ENCODE measurements at places on chromosomes 4 and X.

GRCh38 chr4:27008679-27009078, 148.0 kb downstream of the STIM2 start:
- no peak for DNase-seq

DNA sequence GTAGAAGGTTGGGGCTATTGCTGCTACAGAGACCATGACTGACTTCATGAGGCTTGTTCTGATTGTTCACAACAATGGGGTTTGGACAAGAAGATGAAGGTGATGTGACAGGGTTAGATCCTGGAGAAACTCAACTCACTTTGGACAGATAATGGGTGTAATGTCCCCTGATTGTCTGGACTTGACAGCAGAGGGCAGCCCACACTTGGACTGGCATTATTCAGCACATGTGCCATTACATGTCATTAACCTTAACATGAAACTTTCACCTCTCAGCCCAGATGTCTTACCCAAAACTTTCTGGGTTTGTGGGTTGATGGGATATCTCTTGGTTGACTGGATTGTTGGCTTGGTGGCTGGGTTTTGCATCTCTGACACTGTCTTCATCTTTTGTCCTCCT, 101.5 kb downstream of the MXRA5 start:
- no peak for DNase-seq

- no peak for DNase-seq
These were observed 41.5 kb downstream of the DTHD1 start for GRCh38 chr4:36322921-36323354.

DNA sequence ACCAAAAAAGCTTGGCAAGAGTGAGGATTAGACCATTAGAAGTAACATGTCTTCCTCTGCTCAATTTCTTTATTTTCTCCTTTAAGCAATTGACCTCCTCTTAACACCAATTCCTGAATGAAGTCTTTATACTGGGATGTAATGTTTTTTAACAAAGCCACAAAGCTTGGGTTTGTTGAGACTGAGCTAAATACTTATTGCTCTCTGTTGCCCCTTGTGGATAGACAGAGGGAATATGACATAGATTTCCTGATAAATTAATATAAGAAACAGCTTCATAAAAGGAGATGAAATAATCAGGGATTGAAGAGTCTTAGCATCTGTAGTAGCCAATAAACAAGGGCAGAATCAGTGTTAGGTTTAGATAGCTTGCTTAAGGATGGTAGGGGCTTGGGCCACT, 57.6 kb downstream of the CCDC160 start:
- DNase-seq: no peak

DNA sequence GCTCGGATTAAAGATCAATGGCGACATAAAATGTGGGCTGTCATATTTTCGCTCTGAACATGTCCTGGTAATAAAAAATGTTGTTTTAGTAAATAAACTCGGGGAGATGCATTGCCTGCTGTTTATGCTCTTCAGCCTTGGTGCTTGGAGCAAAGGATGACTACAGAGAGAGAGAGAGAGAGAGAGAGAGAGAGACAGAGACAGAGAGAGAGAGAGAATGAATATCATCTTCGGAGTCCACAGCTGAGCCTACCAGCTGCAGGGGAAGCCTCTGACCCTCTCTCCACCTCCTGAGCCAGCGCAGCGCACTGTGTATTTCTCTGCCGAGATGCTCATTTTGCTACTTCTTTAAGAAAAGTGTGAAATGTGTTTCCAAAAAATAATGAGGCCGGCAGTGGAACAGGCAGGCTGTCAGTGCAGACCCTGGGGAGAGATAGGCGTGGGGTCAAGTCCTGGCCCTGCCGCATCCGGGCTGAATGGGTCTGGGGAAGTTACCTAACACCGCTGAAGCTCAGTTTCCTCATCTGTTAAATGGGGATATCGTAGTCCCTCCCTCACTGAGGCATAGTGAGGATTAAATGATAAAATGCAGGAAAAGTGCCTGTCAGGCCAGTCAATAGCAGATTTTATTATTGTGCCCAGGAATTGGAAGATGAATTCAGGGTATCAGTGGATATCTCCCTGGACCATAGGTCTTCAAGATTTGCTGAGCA, 58.5 kb upstream of the LGI2 start:
- DNase-seq: no peak

- no peak for DNase-seq
These were observed 60.1 kb upstream of the NAP1L5 start for GRCh38 chr4:88757776-88758175.

- no peak for DNase-seq
These were observed 9.1 kb downstream of the SMAD1 start for GRCh38 chr4:145490796-145491195.

- no peak for DNase-seq
These were observed 54.3 kb downstream of the NRK start for GRCh38 chrX:105876658-105877057.

GRCh38 chr4:155042014-155042413, 166.4 kb upstream of the NPY2R start:
- no peak for DNase-seq

GRCh38 chr4:105510245-105510644, 36.4 kb upstream of the PPA2 start:
- no peak for DNase-seq

DNA sequence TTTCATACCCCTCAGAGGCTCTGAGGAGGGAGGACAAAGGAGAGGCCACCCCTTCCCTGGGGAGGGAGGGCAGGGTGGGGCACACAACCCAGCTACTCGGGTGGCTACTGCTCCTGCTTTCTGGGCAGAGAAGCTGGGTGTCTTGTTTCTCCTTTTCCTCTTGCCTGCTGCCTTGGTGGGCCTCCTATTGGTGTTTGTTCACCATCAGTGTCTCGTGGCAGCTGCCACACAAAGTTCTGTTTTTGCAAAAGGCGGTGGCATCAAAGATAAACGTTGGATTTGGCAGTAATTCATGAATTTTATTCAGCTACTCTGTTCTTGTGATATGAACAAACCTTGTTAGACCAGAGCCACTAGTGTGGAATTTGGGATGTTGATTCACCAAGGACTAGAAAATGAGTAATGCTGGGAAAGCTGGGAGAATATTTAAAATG, 153.0 kb upstream of the SCML1 start:
- no peak for DNase-seq

GRCh38 chrX:75107863-75108509, 48.1 kb downstream of the ABCB7 start:
- no peak for DNase-seq

DNA sequence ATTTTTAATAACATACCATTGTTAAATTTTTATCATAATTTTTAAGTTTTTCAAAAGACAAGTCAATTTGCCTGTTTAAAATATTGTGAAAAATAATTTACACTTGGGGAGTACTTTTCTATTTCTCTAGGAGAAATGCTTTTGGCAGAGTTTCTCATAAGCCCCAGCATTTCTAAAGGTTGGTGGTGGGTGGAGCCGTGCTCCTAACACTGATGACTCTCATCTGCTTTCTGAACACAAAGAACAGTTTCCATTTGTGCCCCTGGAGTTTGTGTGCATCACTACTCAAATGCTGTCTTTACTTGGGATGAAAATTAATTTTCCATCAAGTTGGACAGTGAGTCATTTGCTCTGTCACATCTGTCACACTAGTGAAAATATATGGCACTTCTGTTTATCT, 57.6 kb downstream of the TNIP2 start:
- DNase-seq: no peak

GRCh38 chr4:36243355-36244256, 708 bp downstream of the ARAP2 start:
- DNase-seq: no peak

- no peak for DNase-seq
These were observed 68.3 kb upstream of the PGM2 start for GRCh38 chr4:37758226-37758625.

DNA sequence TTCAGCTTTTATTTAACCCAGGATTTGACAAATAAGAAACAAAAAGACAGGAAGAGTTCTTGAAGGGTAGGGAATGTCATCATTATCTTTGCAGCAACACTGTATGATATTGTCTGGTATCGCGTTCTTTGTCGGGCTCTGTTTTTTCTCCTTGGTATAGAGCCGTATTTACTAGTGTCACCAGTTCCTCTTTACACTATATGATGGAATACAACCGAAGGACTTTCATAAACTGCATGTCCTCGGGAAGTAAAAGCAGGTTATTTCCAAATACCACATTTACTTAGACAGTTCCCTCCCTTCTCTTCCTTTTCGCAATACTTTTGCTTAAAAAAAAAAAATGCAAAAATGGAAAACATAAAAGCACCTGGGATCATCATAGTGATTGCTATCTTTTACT, 96.6 kb upstream of the IL13RA1 start:
- no peak for DNase-seq

- DNase-seq: no peak
These were observed 43.9 kb downstream of the LUZP4 start for GRCh38 chrX:115333446-115333845.

- DNase-seq: no peak
These were observed 62.7 kb upstream of the SCML1 start for GRCh38 chrX:17674601-17675000.

DNA sequence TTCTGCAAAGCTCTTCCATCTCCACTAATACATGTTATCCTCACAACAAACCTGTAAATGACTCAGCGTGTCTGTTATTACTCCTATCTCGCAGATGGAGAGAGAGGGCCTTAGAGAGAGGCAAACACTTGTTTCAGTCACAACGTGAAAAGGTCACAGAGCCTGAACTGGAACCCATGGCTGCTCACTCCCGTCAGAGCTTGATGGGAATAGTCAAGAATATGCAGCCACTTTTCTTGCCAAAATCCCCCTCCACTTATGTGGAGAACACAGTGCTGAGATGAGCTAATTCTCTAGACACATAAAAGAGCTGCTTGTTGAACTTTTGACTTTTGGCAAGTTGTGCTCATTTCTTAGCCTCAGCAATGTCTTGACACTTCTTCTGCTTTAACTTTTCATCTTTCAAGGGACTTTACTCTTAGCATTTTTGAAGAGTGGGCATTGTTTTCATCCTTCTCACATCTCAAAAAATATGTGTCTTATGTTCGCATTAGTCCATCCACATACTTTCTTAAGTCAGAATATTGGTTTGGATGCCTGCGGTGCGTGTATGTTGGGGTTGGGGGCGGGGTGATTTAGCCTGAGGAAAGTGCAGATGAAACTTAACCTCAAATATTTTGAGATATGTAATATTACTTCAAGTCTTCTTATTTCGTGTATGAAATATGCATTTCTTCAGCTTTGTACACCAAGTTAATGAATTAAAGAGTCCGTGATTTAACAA, 69.2 kb downstream of the SYNPO2 start:
- no peak for DNase-seq

DNA sequence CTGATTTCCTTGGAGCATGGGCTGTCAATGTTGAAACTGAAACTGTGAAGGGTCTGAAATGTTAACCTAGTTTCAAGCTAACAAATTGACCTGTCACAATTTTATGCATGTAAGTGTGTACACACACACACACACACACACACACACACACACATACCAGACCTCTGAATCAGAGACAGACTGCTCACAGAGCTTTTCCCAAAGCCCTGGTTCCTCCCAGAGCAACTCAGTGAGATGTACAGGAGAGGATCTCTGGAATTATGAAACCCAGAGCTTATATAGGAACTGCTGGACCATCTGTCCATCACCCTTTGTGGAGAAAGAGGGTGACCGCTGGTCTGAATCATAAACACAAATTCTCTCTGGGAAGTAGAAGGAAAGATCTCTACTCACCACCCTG, 228.1 kb upstream of the PRPS2 start:
- DNase-seq: no peak

DNA sequence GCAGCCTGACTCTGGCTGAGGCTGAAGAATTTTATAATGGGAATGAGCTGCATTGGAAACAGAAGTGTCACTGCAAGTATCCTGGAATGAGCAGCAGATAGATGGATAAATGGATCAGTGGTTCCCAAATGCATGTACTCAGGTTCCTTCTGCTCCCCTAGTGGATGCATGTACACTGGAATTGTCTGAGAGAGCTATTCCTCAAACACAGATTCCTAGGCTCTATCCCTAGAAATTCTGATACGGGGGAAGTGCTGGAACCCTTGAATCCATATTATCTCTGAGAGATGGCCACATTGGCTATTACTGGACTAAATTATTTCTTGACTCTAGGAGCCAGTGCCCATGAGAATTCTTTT, 64.8 kb downstream of the TMEM131L start:
- DNase-seq: no peak

- no peak for DNase-seq
These were observed 66.4 kb upstream of the HHIP start for GRCh38 chr4:144579411-144580030.

DNA sequence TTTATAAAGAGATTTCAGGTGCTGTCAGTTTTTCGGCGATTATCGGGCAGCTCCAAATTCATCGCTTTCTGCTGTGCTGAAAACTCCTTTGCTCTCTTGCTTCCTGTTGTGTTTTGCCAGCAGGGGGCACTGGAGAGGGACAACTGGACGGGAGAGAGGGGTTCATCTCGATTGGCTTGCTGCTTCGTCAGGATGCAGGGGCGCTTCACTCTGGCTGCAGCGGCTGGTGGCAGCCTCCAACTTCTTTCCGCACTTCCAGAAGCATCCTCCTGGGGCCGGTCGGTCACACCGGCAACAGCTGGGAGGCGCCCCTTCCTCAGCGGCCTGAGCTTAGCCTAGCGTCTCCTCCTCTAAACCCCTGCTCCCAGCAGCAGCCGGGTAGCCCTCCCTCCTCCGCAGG, 29.5 kb downstream of the MSL3 start:
- DNase-seq: peak; percentile 45
